ENCODE measurements at places on chromosomes 2 and 18.
A peak's percentile ranks its signal among the peaks of the same experiment; 100 is the strongest.

GRCh38 chr18:11269257-11269656, 119.9 kb upstream of the PIEZO2 start:
- DNase-seq, result no peak

DNA sequence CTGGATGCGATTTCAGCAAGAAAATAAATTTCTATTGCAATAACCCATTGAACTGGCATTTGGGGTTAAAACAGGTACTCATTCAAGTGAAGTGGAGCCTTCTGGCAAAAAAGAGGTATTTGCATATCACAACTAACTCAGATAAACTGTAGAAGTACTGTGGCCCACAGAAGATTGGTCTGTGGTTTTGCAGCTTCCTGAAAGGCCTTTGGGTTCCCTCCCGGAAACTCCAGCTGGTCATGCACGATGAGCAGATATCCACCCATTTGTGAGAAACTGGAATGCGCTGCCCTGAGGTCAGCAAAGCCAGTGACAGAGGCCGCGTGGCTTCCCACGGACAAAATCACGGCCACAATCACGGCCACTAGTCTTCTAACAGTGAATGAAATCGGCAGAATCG, 106.3 kb downstream of the EPHA4 start:
- DNase-seq, result no peak

DNA sequence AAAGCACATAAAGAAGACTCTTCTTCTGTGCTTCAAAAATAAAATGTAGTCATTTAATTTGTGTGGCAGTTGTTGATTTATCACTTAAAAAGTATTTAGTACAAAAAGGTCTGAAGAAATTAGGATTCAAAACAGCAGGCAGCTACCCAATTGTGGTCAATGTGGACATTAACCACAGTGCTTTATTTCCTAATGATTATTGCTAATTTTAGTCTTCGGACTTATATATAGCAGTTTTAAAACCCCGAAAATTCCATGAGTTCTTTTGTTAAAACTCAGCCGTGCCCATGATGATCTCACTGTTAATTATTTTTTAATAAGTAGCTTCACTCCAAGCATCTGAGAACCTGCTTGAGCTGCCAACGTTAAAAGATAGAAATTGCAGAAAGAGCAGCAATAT, 594.3 kb downstream of the STK39 start:
- no peak for DNase-seq

GRCh38 chr2:231521443-231521842, 8.8 kb downstream of the NMUR1 start:
- DNase-seq, result no peak

DNA sequence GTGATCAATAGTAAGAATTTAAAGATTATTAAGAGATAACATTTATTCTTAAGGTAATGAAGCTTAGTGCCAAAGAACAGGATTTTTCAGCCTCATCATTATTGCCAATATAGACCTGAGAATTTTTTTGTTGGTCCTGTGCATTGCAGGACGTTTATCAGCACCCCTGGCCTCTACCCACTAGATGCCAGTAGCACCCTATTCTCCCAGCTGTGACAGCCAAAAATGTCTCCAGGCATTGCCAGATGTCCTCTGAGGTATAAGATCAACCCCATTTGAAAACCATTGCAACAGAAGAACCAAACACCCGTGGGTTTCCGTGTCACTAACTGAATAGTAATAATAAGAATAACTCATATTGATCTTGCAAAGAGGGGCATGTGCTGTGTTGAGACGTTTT, 700.0 kb upstream of the SOX11 start:
- DNase-seq, result no peak

DNA sequence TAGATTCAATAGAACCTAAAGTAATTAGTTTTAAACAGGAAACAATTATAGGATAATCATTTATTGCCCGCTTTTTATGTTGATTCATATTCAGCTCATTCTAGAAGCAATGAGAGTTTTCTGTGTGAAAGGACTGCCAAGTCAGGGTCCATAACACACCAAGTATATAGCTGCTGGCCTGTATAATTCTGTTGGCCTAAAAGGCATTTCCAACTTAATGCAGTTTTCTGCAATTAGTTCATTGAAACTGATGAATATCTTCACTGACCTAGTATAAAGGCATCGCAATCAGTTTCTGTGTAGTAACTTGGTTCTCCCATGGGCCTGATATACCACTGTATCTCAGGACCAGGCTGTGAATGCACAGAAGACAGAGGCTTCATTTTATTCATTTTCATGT, 69.1 kb upstream of the GRB14 start:
- DNase-seq, result no peak

- no peak for DNase-seq
Measured at GRCh38 chr2:145021962-145022665, 502.2 kb upstream of the ZEB2 start.

DNA sequence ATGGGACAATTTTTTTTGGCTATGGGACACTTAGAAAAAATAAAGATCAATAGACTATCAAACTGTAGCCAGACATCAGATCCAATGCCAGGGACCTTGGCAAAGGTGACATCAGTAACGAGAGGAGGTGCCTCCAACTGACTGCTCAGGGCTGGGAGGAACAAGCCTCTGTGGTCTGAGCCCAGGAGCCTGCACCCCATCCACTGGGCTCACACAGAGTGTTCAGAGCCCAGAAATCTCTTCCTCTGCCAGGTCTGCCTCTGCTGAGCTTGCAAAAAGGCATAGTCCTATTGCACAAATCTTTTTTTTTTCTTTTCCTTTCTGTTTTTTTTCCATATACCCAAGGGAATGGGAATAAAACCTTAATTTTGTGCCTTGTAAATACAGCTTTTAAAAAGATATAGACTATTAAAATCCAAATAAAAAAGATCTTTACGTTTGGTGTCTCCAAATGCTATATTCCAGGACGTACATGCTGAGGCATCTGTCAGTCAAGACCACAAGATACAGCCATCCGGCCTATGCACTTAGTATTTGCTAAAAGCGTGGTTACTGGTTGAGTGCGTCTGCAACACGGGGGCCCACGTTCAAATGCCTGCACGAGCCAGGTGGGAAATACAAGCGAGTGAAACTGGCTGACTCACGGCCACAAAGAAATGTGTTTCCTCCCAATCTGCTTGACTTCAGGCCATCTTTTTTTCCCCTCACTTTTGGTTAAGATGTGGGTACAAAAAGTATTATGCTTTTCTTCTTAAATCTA, 7.8 kb upstream of the ARHGAP25 start:
- no peak for DNase-seq

DNA sequence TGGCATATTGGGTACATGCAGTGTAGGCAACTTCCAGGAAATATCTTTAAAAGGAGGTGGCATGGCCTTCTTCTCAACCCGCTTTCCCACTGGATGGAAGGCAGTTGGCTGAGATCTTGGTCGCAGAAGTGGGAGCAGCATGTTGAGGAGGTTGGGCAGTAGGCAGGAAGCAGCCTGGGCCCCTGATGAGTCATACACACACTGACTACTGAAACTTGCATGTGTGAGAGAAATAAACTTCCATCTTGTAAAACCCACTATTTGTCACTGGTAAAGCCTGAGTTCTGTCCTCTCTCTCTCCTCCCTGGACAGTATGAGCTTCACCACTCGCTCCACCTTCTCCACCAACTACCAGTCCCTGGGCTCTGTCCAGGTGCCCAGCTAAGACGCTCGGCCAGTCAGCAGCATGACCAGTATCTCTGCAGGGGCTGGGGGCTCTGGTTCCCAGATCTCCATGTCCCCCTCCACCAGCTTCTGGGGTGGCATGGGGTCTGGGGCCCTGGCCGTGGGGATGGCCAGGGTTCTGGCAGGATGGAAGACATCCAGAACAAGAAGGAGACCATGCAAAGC, 233.8 kb upstream of the SPRED2 start:
- DNase-seq, result no peak

DNA sequence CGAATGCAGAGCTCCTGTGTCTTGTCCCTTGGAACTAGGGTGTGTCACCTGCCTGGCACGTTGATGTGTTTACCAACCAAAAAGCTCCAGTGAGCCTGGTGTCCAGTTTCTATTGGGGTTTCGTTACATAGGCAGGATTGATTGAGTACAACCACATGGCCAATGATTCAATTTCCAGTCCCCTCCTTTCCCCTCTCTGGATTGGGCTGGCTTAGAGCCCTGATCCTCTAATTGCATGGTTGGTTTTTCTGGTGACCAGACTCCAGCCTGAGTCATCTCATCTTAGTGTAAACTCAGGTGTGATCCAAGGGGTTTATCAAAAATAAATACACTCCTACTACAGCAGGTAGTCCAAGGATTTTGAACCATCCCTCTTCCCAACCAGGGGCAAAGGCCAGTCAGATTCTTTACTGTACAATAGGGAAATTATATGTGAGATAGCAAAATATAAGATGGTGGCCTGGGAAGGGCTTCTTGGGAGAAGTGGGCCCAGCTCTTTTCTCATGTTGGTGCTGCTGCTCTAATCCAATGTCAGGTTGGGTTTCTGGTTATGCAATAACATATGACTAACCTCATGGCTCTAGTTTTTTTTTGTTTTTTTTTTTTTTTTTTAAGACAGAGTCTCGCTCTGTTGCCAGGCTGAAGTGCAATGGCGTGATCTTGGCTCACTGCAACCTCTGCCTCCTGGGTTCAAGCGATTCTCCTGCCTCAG, 64.7 kb upstream of the MGAT5 start:
- peak; percentile 80 for DNase-seq

GRCh38 chr2:173858291-173858731, 106.9 kb downstream of the SP3 start:
- DNase-seq, result no peak

DNA sequence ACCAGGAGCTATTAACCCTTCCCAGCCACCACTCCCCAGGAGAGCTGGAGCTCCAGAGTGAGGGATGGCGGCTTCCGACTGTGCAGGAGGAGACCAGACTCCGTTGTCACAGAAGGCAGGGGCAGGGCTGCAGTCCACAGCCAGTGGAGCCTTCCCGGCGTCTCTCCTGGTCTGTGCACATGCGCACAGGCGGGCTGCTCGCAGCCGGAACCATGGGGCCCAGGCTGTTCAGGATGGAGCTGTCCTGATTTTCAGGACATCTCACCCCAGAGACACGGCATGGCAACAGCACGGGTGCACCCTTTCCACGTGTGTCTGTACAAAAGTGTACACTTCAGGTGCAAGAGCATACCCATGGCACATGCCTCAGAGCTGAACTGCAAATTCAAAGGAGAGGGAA, 28.9 kb downstream of the EIPR1 start:
- no peak for DNase-seq

- DNase-seq, result no peak
Measured at GRCh38 chr2:172739661-172740266, 4.1 kb downstream of the RAPGEF4 start.

- DNase-seq, result no peak
Measured at GRCh38 chr2:9767656-9768281, 75.5 kb upstream of the TAF1B start.

GRCh38 chr2:211930331-211930730, 608.3 kb downstream of the ERBB4 start:
- DNase-seq, result no peak

- peak; percentile 79 for DNase-seq
Measured at GRCh38 chr18:57223144-57223870, 76.4 kb downstream of the BOD1L2 start.

DNA sequence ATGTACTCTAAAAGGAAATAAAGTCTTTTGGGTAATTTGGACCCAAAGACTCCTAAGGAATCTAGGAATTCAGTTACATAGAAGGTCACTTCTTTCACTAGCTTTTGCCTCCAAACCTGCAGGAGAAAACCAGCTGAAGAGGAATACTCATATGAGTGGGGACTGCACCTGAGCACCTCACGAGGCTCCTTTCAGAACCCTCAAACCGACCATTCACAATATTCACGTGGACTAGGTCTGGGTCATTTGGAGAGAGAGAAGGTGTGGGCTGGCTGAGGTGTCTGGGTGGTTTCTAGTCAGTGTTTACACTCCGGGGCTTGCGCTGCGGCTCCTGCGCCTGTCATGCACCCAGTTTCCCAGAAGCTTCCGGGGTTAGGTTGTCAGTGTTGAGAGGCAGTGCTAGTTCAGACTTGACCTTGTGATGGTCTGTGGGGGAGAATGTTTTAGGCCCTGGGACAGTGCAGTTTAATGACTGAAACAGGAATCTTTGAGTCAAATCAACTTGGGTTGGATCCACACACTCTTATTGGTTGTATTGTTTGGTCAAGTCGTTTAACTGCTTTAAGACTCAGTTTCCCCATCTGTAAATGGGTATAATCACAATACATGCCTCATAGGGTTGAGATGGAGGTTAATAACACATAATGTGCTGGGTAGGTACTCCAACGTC, 78.4 kb downstream of the LIMS1 start:
- DNase-seq, result no peak

- no peak for DNase-seq
Measured at GRCh38 chr2:157849591-157849990, 26.5 kb downstream of the ACVR1 start.

DNA sequence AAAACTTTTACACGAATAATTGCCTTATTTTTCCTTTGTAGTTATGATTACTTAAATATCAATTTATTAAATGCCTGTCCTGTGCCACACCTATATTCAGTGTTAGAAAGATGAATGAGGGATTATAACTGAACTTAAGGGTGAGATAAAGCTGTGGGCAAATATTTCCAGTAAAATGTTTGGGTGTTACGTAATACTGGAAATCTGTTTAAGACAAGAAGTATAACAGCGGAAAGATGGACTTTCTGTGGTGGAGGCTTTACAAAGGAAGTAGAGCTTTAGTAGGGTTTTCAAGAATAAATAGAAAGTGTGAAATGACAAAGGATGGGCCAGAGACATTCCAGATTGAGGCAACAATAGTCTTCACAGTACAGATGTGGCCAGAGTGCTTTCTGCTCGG, 927.0 kb downstream of the DPP10 start:
- no peak for DNase-seq

- DNase-seq, result no peak
Measured at GRCh38 chr2:4995466-4995865, 696.7 kb upstream of the SOX11 start.

DNA sequence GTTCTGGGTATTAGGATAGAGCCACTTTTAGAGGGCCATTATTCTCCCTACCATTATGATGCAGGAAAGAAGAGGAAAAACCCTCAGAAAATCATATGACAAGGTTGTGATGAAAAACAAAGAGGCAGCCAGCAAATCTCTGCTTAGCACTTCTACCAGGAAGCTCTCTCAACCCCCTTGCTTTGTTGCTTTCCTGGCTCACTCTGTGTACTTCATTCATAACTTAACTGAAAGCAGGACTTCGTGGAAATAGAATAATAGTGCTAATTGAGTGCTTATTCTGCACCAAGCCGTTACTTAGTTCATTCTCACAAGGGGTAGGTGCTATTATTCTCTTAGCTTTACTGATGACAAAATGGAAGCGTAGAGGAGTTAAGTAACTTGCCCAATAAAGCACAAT, 354.1 kb downstream of the HRH4 start:
- DNase-seq, result no peak

DNA sequence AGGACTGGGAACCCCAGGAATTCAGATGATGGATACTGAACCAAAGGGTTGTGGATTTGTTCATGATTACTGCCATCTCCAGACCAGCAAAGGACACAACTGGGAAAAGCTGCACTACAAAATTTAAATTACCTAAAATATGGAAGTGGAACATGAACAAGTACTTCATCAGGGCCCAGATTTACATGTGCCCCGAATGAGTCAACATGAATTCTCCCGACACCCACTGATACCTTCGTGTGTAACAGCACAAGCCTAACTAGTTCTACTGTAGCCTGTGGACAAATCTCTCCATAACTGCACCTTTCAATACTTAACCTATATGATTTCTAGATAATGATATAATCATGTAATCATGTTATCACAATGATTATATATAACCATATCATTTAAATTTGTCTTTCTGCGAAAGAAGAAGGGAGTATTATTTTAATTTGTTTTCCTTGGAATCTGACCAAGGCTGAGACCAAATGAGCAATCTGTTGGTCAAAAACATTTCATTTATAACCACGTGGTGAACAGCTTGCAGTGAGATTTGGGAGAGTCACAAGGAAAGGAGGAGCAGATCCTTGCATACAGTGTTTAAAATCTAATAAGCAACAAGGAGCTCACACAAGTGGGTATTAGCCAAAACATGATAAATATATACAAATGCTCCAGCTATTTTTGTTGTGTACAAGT, 70.5 kb downstream of the CACNB4 start:
- DNase-seq, result no peak
